ENCODE measurements at places on chromosomes 12 and 14.
A peak's percentile ranks its signal among the peaks of the same experiment; 100 is the strongest.

GRCh38 chr14:74516451-74517160 lies 23.0 kb downstream of the ISCA2 start:
- no peaks in the 10 kb centered on the region for H3K36me3 ChIP-seq
- no peak for DNase-seq
- H3K4me1 ChIP-seq = peaks cover 6% of the 10 kb centered on the region

DNA sequence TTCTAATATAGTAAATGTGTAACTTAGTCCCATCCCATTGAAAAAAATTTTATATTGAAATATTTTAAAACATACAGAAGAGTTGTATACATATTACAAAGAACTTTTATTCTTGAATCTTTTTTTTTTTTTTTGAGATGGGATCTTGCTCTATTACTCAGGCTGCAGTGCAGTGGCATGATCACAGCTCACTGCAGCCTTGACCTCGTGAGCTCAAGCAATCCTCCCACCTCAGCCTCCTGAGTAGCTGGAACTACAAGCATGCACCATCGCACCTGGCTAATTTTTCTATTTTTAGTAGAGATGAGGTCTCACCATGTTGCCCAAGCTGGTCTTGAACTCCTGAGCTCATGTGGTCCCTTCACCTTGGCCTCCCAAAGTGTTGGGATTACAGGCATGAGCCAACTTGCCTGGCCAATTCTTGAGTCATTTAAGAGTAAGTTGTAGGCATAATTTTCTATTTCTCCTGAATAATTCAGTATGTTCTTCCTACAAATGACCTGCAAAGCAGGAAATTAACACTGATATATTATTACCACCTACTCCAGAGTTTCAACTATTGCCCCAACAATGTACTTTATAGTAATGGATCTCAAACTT lies 153.0 kb upstream of the BMP4 start:
- H3K4me1 ChIP-seq = no peaks in the 10 kb centered on the region
- H3K27ac ChIP-seq = no peak overlapping the region
- no peaks in the 10 kb centered on the region for H3K36me3 ChIP-seq
- no peaks in the 10 kb centered on the region for H3K27me3 ChIP-seq

DNA sequence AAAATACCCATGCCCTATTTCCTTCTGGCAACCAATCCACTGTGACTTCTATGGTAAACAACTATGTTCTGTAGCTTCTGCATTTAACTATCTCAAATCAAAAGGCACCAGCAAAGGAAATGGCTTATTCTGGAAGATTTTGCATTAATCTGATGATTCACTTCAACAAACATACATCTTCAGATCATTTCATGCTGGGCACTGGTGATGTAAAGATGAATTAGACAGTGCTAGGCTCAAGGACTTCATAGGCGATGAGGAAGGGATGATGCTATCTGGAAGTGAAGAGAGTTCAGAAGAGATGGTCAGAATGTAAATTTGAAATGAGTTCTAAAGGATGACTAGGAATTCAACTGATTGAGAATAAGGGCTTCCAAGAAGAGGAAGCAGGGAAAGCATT lies 363.3 kb downstream of the PAWR start:
- no peaks in the 10 kb centered on the region for H3K27me3 ChIP-seq
- peaks cover 6% of the 10 kb centered on the region for H3K36me3 ChIP-seq
- peaks cover 19% of the 10 kb centered on the region for H3K4me1 ChIP-seq
- DNase-seq = no peak

DNA sequence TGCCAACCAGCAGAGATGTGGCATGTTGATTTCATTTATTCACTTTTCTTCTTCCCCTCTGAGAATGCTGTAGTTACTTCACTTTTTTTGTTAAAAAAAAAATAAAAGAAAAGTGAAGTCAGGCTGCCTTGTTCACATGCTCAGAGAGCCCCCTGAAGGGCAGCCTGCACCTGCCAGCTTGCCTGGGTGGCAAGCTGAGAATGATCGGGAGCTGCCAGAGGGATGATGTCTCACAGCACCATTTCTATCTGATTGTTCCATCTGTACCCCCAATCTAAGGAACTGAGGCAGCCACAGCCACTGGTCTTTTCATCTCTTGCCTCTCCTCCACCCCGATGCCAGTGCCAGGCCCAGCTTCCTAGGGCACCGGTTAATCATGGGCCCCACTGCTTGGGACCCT lies 118.2 kb downstream of the TSPAN9 start:
- no peak for DNase-seq
- H3K4me3 ChIP-seq = no peak overlapping the region
- H3K27ac ChIP-seq = no peak overlapping the region
- H3K4me1 ChIP-seq = peaks cover 5% of the 10 kb centered on the region
- peaks cover 4% of the 10 kb centered on the region for H3K36me3 ChIP-seq

DNA sequence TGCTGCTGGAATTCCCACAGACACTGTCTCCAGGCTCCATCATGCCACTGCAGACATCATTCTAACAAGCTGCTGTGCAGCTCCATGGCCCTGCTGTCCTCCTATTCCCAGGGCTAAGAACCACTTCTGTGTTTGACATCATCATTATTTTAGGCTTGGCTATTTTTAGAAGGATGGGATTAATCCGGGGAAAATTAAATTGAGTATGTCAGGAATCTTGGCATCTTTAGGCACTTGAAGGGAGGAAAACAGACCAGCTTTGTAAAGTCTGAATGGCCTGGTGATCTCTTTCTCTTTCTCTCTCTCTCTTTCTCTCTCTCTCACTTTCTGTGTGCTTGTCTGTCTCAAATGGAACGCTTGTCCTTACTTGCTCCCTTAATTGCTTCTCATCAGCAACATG lies 568.3 kb upstream of the FLRT2 start:
- peaks cover 10% of the 10 kb centered on the region for H3K27me3 ChIP-seq
- no peak overlapping the region for H3K27ac ChIP-seq
- H3K4me1 ChIP-seq = no peaks in the 10 kb centered on the region
- no peak for DNase-seq

DNA sequence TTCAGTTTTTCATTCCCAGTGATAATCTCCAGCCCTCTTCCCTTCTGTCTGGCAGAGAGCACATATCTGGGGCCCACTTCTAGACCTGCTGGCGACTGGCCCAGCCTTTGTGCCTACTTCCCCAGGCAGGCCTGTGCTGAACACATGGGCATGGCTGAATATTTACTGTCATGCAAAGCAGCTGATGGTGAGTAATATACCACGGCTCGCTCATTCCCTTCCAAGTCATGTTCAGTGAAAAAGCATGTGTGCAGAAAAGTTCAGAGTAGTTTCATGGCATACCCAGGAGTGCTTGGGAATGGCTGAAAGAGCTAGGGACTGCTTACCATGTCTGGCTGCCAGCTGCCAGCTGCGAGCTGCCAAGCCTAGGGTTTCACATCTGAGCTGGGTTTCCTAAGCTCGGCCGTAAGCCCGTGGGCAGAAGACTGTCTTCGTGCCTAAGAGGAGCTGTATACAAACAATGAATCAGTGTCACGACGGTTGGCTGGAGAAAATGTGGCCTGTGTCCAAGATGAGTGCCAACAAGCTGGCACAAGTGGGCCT lies 179.9 kb upstream of the PELI2 start:
- no peak for DNase-seq
- H3K4me3 ChIP-seq = no peak overlapping the region
- H3K27me3 ChIP-seq = no peaks in the 10 kb centered on the region
- no peaks in the 10 kb centered on the region for H3K36me3 ChIP-seq

GRCh38 chr12:111494676-111495075 lies 89.0 kb downstream of the SH2B3 start:
- peaks cover 44% of the 10 kb centered on the region for H3K36me3 ChIP-seq
- no peaks in the 10 kb centered on the region for H3K4me1 ChIP-seq
- H3K27me3 ChIP-seq = no peaks in the 10 kb centered on the region
- no peak for DNase-seq

DNA sequence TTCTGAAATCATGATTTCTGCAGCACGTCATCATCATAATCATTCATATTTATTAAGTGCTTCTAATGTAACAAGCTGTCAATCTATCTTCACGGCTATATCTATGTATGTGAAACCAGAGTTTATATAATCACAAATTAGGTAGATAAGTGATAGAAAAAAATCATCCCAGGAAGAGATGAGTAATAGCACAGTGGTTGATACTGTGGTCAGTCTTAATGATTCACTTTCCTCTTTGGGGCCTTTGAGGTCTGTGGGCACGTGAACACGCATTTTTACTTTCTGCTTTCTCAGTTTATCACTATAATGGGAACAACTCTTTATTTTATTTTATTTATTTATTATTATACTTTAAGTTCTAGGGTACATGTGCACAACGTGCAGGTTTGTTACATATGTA lies 265.9 kb upstream of the NOVA1 start:
- no peaks in the 10 kb centered on the region for H3K4me1 ChIP-seq
- H3K27me3 ChIP-seq = peaks cover 3% of the 10 kb centered on the region
- H3K4me3 ChIP-seq = no peak overlapping the region
- H3K36me3 ChIP-seq = no peaks in the 10 kb centered on the region

DNA sequence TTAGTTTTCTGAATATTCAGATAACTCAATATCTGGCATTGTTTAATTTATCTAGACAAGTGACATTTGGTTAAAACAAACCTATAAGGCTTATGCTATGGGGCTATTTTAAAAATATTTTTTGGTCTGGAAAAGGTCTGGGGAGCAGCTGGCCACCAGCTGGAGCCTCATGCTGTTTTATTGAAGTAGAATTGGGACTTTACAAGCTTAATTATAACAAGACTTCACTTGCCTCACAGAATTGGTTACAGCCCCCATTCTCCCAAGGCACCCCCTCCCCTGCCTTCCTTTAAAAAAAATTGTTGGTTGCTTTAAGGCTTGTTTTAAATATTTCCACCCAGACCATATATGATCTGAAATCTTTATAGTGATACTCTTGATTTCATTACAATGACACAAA lies 453.9 kb downstream of the ADAMTS20 start:
- no peaks in the 10 kb centered on the region for H3K36me3 ChIP-seq
- peaks cover 9% of the 10 kb centered on the region for H3K4me1 ChIP-seq
- peaks cover 3% of the 10 kb centered on the region for H3K27me3 ChIP-seq
- no peak overlapping the region for H3K4me3 ChIP-seq
- no peak for DNase-seq
- H3K27ac ChIP-seq = no peak overlapping the region

- H3K27me3 ChIP-seq = peaks cover under 1% of the 10 kb centered on the region
- H3K4me1 ChIP-seq = peaks cover 34% of the 10 kb centered on the region
- H3K36me3 ChIP-seq = peaks cover 4% of the 10 kb centered on the region
- no peak for DNase-seq
- H3K4me3 ChIP-seq = no peak overlapping the region
Measured at GRCh38 chr12:65529771-65530435, 251.4 kb downstream of the MSRB3 start.

- DNase-seq = no peak
- peaks cover 39% of the 10 kb centered on the region for H3K27me3 ChIP-seq
- H3K4me1 ChIP-seq = peaks cover 34% of the 10 kb centered on the region
- no peaks in the 10 kb centered on the region for H3K36me3 ChIP-seq
Measured at GRCh38 chr14:101286271-101287018, 274.9 kb upstream of the DIO3 start.

DNA sequence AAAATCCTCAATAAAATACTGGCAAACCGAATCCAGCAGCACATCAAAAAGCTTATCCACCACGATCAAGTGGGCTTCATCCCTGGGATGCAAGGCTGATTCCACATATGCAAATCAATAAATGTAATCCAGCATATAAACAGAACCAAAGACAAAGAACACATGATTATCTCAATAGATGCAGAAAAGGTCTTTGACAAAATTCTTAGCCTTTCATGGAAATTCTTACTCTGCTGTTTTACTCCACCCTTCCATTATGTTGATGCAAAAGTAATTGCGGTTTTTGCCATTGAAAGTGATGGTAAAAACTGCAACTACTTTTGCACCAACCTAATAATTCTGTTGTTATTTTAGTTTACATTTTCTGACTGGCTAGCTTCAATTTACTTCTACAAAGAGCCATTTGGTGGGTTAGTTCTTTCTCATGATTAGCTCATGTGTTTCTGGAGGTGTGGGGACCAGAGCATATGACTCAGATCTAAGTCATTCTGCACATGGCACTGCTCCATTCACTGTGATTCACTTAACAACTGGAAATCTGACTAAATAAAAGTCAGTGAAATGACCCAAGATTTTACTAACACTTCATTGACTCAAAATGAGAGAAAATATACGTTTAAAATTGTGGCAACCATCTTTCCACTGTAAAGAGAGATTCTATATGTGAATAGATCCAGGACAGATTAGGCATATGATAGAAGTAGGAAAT lies 99.9 kb downstream of the TMTC3 start:
- no peak overlapping the region for H3K4me3 ChIP-seq
- no peak for DNase-seq
- H3K27me3 ChIP-seq = no peaks in the 10 kb centered on the region
- no peak overlapping the region for H3K27ac ChIP-seq
- H3K4me1 ChIP-seq = no peaks in the 10 kb centered on the region
- no peaks in the 10 kb centered on the region for H3K36me3 ChIP-seq

GRCh38 chr12:24463375-24463774 lies 485.5 kb downstream of the BCAT1 start:
- peaks cover 6% of the 10 kb centered on the region for H3K27me3 ChIP-seq
- no peak overlapping the region for H3K27ac ChIP-seq
- H3K4me1 ChIP-seq = no peaks in the 10 kb centered on the region
- no peak overlapping the region for H3K4me3 ChIP-seq
- H3K36me3 ChIP-seq = peaks cover 8% of the 10 kb centered on the region

GRCh38 chr12:16350682-16351081 lies 3.2 kb downstream of the MGST1 start:
- no peak for DNase-seq
- H3K4me1 ChIP-seq = peaks cover 17% of the 10 kb centered on the region
- H3K36me3 ChIP-seq = peaks cover 22% of the 10 kb centered on the region
- peaks cover 9% of the 10 kb centered on the region for H3K27me3 ChIP-seq

DNA sequence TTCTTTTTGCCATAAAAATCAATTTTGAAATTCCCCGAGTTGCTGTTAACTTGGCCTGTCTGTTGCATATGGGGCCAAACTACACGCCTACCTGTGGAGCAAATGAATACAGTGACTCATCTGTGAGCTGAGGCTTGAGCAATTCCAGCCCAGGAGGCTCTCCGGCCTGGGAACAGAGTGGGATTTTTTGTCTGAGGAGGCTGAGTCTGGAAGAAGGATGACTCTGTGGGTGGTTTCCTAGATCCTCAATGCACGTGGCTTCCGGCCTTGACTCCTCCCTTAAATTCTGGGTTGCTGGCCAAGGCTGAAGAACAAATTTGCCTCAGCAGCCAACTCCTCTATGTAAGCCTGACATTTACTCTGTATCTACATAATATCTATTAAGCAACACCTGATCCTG lies 124.1 kb downstream of the SSPN start:
- no peak for DNase-seq
- no peak overlapping the region for H3K27ac ChIP-seq
- peaks cover 3% of the 10 kb centered on the region for H3K27me3 ChIP-seq
- no peaks in the 10 kb centered on the region for H3K4me1 ChIP-seq

- DNase-seq = no peak
- H3K27ac ChIP-seq = peak overlapping the region; percentile 34
- H3K27me3 ChIP-seq = peaks cover 4% of the 10 kb centered on the region
- no peaks in the 10 kb centered on the region for H3K36me3 ChIP-seq
- peak overlapping the region; percentile 40 for H3K4me3 ChIP-seq
Measured at GRCh38 chr12:13127444-13127843, 24.0 kb upstream of the GSG1 start.

GRCh38 chr14:79516009-79516408 lies 695.3 kb downstream of the DIO2 start:
- H3K27ac ChIP-seq = no peak overlapping the region
- H3K27me3 ChIP-seq = no peaks in the 10 kb centered on the region
- no peak overlapping the region for H3K4me3 ChIP-seq
- DNase-seq = no peak

- no peaks in the 10 kb centered on the region for H3K36me3 ChIP-seq
- H3K27ac ChIP-seq = no peak overlapping the region
- H3K4me3 ChIP-seq = no peak overlapping the region
Measured at GRCh38 chr12:77914081-77914488, 83.4 kb downstream of the NAV3 start.
